ENCODE measurements at places on chromosomes 3 and 15.

DNA sequence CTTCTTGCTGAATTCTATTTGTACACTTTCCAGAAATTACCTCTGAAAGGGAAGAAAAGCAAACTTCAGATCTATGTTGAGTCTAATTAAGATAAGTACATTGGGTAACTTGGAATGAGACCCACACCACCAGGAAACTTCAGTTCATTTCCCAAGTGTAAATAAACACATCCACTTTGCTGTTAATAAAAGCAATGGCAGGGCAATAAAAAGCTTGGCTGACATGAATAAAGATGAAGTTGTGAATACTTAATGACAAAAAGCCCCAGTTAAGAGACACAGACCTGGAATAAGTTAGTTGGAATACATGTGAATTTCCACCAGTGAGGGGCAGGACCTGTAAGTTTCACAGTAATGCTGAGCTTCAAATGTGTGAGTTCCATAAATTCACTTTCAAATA is 83.3 kb downstream of the MEX3B start:
- H3K27ac ChIP-seq = no peak overlapping the region
- H3K36me3 ChIP-seq = no peaks in the 10 kb centered on the region
- DNase-seq = no peak
- peaks cover 3% of the 10 kb centered on the region for H3K27me3 ChIP-seq

DNA sequence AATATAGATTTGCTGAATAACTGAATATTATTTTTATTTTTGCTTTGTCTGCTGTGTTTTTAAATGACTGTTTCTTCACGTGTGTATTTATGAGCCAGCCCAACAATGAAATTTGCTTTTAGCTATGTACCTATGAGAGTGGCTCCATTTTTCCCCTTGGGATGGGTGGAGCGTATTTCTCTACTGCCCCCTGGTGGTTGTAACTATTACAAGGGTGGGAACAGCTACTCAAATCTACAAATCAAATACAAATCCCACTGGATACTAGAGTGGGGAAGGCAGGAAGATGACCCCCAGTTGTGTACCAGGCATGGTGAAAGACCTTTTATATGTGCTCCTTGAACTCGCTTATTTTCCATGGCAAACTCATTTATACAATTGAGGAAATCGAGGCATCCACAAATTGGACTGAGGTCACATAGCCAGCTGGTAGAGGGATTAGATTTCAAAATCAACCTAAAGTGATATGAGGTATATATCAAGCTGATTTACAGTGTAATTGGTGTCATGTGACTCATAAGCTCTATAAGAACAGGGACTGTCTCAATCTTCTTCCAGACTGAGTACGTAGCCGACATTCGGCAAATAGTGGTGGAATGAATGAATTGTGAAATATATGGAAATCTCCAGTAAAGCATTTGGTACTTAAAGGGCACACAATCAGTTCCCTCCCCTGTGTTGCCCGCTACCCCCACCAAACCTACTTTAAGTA is 69.5 kb upstream of the VEPH1 start:
- no peak overlapping the region for H3K4me3 ChIP-seq
- no peak overlapping the region for H3K27ac ChIP-seq

DNA sequence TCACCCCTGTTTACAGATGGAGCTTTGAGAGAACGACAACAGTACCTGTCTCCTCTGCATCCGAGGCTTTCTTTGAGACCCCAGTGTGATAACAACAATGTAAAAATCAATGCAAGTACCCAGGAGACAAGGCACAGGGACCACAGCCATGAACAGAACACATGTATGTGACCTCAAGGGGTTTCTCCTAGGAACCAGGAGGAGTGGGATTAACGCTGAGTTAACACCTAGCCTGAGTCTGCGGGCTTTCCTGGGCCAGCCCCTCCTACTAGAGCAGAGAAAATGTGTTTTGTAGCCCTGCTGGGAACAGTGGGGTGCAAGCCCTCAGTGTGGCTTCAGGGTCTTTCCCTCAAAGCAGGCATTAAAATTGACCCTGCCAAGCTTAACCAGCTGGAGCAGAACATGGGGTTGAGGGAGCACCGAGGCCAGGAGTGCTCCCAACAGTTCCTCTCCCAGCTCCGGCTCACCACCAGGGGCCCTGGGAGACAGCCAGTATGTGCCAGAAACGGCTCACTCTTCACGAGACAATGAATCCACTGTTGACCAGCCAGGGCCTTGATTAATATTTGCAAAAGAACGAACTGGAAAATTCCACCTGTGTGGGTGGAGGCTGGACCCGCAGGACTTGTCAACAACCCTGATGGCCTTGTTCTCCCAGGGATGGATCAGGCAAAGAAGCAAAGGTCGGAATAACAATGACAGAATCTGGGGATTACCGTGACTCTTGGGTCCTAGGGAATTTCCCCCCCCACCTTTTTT is 3.6 kb downstream of the CHDH start:
- peaks cover 3% of the 10 kb centered on the region for H3K4me1 ChIP-seq
- no peak overlapping the region for H3K27ac ChIP-seq
- no peak for DNase-seq
- H3K27me3 ChIP-seq = peaks cover 54% of the 10 kb centered on the region

- no peak overlapping the region for H3K27ac ChIP-seq
- DNase-seq = no peak
- no peak overlapping the region for H3K4me3 ChIP-seq
- no peaks in the 10 kb centered on the region for H3K36me3 ChIP-seq
- peaks cover 46% of the 10 kb centered on the region for H3K27me3 ChIP-seq
Measured at GRCh38 chr15:32041294-32041693, 11.0 kb downstream of the CHRNA7 start.

DNA sequence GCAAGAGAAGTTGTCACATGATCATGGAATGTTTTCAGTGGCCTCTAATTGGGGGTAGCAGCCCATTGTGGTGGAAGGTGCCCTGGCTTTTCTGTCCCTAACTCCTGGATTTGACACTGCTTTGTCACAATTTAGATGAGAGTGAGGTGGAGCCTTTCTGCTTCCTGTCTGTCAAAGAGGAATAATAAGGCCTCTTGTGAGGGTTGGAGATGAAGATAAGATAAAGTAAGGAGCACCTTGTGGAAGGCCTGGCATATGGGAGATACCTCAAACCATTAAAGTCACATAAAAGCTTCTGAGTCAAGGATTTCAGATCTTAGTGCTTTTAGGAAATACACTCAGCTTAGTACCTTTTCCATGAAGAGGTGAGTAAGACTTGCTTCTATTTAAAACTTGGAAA is 172.6 kb upstream of the FAM3D start:
- H3K36me3 ChIP-seq = no peaks in the 10 kb centered on the region
- no peaks in the 10 kb centered on the region for H3K4me1 ChIP-seq
- peaks cover 3% of the 10 kb centered on the region for H3K27me3 ChIP-seq
- no peak for DNase-seq
- H3K4me3 ChIP-seq = no peak overlapping the region

DNA sequence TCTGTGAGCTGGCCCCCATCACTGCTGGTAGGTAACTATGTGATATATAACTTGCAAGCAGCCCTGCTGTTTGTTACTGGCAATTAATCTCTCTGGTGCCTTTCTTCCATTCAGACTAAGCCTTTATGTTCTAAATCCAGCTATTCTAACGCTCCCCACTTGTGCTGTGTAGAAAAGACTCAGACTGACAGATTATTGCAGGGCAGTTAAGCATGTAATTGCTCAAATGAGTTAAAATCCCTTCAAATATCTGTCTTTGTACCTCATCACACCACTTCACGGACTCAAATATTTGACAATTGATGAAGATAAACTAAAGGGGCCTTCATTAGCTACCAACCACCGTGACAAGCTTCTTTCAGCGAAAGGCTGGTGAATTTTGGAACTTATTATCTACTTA is 416.2 kb downstream of the NR2F2 start:
- no peaks in the 10 kb centered on the region for H3K4me1 ChIP-seq
- no peak overlapping the region for H3K4me3 ChIP-seq
- no peak overlapping the region for H3K27ac ChIP-seq
- no peaks in the 10 kb centered on the region for H3K27me3 ChIP-seq
- no peak for DNase-seq
- H3K36me3 ChIP-seq = no peaks in the 10 kb centered on the region

- H3K36me3 ChIP-seq = no peaks in the 10 kb centered on the region
- no peak for DNase-seq
- no peak overlapping the region for H3K4me3 ChIP-seq
Measured at GRCh38 chr3:152606146-152606545, 228.8 kb upstream of the P2RY1 start.

DNA sequence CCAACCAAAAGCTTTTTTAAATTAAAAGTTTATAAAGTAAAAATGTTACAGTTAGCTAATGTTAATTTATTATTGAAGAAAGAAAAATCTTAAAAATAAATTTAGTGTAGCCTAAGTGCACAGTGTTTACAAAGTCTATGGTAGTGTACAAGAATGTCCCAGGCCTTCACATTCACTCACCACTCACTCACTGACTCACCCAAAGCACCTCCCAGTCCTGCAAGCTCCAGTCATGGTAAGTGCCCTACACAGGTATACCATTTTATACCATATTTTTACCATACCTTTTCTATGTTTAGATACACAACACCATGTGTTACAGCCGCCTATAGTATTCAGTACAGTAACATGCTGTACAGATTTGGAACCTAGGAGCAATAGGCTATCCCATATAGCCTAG is 29.1 kb downstream of the SSR3 start:
- H3K4me1 ChIP-seq = peaks cover 28% of the 10 kb centered on the region
- no peak overlapping the region for H3K27ac ChIP-seq
- peaks cover 18% of the 10 kb centered on the region for H3K36me3 ChIP-seq
- no peak overlapping the region for H3K4me3 ChIP-seq

DNA sequence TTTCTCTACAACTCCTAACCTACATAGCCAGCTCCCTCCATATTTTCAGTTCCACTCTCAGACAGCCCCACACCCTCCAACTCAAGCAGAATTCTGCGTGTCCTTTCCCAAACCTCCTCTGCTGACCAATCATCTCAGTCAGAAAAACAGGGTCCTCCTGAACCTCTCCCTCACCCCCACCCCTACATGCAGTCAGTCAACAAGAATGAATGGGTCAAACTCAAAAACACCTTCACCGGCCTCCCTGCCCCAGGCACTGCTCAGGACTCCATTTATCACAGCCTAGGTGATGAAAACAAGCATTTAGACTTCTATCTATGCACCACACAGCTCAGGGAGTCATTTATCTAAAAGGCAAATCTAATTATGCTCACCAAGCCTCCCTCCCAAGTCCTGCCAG is 32.4 kb downstream of the MYL3 start:
- no peak overlapping the region for H3K27ac ChIP-seq
- H3K36me3 ChIP-seq = no peaks in the 10 kb centered on the region
- no peak for DNase-seq
- peaks cover 16% of the 10 kb centered on the region for H3K4me1 ChIP-seq

- no peaks in the 10 kb centered on the region for H3K36me3 ChIP-seq
- no peak overlapping the region for H3K27ac ChIP-seq
- no peak for DNase-seq
- H3K27me3 ChIP-seq = peaks cover 4% of the 10 kb centered on the region
- no peak overlapping the region for H3K4me3 ChIP-seq
- no peaks in the 10 kb centered on the region for H3K4me1 ChIP-seq
Measured at GRCh38 chr3:179825527-179826246, 172.8 kb downstream of the USP13 start.

DNA sequence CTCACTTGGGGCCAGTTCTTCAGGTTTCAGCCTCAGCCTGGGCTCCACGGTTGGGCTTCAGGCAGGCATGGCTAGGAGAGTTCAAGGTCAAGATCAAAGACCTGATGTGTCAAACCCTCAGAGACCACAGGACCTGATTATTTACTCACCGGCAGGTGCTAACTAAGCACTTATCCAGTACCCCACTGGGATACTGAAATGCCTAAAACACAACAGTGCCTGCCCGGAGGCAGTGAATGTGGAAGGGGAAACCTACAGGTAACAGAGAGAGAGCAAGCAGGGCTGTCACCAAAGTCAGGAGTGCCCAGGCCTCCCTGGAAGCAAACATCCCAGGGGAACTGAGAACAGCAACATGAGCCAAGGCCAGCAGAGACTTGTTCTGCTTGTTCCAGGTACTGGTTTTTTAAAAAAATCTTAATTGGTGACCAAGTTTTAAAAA is 6.7 kb downstream of the IDH2 start:
- H3K27me3 ChIP-seq = no peaks in the 10 kb centered on the region
- H3K36me3 ChIP-seq = peaks cover 66% of the 10 kb centered on the region
- DNase-seq = peak; percentile 23
- H3K4me1 ChIP-seq = peaks cover 73% of the 10 kb centered on the region

- H3K27ac ChIP-seq = peak overlapping the region; percentile 96
- H3K36me3 ChIP-seq = peaks cover 45% of the 10 kb centered on the region
- peak overlapping the region; percentile 89 for H3K4me3 ChIP-seq
- peaks cover 30% of the 10 kb centered on the region for H3K4me1 ChIP-seq
Measured at GRCh38 chr15:90956274-90957030, 1.8 kb downstream of the RCCD1 start.

DNA sequence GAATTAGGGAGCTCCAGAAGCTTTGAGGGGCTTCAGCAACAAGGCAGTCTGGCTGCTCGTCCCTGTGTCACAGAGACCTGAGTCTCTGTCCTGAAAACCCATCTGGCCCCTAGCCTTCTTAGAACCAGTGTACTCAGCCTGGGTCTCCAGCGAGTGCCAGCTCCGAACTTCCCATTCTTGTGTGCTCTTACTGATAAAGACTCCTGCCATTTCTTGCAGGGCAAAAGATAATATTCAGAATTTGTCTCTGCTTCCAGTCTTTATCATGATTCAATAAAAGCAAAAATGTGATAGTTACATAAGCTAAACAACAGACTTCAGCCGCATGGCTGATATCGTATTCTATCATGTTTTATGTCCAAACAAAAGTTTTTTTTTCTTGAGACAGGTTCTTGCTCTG is 36.0 kb upstream of the BCL2A1 start:
- no peaks in the 10 kb centered on the region for H3K36me3 ChIP-seq
- H3K27ac ChIP-seq = no peak overlapping the region
- no peaks in the 10 kb centered on the region for H3K27me3 ChIP-seq
- no peak overlapping the region for H3K4me3 ChIP-seq

DNA sequence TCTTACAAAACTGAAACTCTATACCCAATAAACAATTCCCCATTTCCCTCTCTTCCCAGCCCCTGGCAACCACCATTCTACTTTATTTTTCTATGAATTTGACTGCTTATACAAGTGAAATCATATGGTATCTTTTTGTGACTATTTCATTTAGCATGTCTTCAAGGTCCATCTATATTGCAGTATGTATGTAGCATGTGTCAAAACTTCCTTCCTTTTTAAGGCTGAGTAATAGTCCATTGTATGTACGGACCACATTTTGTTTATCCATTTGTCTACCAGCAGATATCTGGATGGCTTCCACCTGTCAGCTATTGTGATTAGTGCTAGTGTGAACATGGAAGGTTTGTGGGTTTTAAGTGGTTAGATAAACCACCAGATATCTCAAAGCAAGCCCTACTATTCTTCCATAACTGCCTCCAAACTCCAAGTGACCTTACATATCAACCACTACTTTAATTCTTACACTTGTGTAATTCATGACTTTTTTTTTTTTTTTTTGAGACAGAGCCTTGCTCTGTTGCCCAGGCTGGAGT is 134.7 kb downstream of the TMCC1 start:
- no peaks in the 10 kb centered on the region for H3K27me3 ChIP-seq
- H3K4me3 ChIP-seq = no peak overlapping the region
- no peak for DNase-seq
- no peak overlapping the region for H3K27ac ChIP-seq

- H3K27me3 ChIP-seq = no peaks in the 10 kb centered on the region
- H3K4me1 ChIP-seq = no peaks in the 10 kb centered on the region
- DNase-seq = no peak
- no peaks in the 10 kb centered on the region for H3K36me3 ChIP-seq
Measured at GRCh38 chr3:39718674-39719595, 90.5 kb upstream of the MYRIP start.

Measured in activated CD4-positive, alpha-beta T cell treated with anti-CD3 and anti-CD28 coated beads, Interleukin-2, amount 10 ng/mL, durations not matched to agents 7 days and 5 days (primary cell).